ENCODE measurements at places on chromosomes 4 and X.

- DNase-seq, result no peak
Measured at GRCh38 chr4:80420638-80421037, 85.1 kb downstream of the CFAP299 start.

- no peak for DNase-seq
Measured at GRCh38 chr4:170854097-170854496, 764.3 kb upstream of the AADAT start.

DNA sequence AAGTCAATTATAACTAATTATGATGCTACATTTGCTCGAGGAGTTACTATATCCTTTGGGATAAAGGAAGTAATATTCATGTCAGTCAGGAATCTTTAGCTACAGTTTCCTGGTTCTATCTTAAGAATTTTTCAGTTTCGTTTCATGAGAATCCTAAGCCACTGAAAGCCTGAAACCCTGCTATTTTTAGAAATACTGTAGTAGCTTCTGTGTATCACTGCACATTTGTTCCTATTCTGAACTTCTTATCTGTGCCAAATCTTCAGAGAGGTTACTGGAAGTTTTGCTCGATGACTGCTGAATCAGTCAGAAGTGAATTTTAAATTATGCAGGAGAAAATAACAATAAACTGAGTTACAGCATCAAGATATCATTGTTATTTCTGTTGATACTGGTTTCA lies 249.2 kb downstream of the TENM3 start:
- peak; percentile 68 for DNase-seq

GRCh38 chrX:103733017-103733416 lies 22.3 kb downstream of the TMEM31 start:
- no peak for DNase-seq

DNA sequence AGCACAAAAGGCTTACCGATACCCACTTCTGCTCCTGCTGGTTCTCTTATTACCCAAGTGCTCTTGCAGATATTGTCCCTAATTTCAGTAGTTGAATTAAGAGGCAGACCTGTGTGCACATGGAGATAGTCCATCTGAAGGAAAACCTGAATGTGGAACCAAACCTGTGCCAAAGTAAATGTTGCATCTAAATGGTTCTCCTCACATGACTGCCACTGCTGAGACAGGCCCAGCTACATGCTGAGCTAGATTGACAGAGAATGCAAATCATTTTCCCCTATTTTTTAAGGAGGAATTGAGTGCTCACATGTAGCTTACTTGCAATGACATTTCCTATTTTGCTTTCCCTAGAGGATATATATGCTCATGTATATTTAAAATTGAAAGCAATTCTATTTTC lies 609.1 kb upstream of the TECRL start:
- DNase-seq, result no peak

DNA sequence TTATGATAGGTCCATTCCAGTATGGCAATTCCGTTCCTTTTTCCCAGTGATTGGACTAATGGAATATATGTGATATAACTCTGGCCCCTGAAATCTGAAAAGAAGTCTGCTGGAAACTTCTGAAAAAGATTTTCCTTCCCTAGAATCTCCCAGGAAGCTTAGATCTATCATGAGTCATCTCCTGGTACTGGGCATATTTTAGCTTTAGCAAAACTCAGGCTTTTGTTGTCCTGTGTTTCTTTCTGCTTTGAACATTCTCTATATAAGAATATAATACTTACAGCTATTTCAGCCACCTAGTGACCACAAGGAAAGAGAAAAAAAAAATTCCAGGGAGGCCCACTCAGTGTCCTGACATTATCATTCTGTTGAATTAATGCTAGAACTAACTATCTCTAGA lies 597.2 kb upstream of the GRIA3 start:
- no peak for DNase-seq

- DNase-seq, result no peak
Measured at GRCh38 chrX:81201071-81201470, 642 bp downstream of the HMGN5 start.

- no peak for DNase-seq
Measured at GRCh38 chr4:123485601-123486000, 89.0 kb downstream of the SPRY1 start.

GRCh38 chrX:8688776-8689175 lies 43.2 kb downstream of the ANOS1 start:
- no peak for DNase-seq

DNA sequence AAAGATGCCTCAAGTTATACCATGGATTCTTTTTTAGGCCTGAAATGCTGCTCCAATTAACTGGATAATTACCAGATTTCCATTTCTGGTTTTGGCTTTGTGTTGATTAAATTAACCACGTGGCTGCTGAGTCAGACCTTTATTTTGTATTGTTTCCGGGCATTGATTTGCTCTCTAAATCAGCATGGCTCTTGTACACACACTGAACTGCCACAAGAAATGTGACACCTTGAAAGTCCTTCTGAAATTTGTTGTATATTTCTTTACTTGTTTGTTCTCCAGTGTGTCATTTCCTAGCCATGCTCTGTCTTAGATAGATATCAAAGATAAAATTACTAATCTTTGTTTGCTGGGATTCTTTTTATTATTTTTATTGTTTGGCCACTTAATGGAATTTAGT lies 11.7 kb downstream of the MTTP start:
- DNase-seq, result no peak

DNA sequence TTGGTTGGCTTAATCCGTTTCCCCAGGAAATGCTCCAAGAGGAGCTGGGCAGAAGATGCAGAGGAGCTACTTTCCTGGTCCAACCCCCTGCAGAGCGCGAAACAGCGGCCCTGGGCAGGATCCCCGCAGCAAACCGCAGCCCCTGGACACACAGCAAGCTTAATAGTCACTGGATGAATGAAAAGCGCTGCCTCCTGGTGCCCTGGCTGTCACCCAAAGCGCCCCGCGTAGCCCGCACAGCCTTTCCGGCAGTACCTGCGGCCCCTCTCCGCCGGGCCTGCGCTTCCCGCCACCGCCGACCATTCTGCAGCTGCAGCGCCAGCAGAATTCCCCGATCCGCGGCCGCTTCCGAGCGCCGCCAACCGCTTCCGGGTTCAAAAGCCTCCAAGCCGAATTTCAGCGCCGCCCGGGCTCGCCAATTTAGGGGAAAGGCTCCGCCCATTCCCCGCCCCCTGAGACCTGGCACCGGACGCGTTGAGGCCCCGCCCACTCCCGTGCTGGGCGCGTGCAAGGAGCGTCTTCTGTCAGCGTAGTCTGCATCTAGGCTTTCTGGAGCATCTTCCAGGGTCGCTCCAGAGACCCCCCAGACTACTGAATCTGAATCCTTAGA lies at the start of gene HPF1:
TSS of gene HPF1 (minus strand) at position 370 of the 610 bp plus-strand sequence. CDS start at position 303, 67 bp downstream.
- peak; percentile 25 for DNase-seq

DNA sequence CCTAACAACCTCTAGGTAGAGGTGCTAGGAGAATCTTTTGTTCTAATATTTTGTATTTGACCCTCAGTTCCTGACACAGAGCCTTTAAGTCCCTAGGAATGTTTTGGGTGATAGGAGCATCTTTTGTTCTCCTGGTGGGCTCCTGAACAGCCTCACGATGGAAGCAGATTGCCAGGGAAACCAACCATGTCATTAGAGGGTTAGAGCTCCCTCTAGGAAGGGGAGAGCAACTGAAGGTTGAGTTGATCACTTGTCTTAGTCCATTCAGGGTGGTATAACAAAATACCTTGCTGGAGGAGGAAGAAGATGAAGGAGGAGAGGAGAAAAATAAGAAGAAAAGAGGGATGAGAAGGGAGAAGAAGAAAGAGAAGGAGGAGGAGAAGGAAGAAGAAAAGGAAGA lies 9.2 kb downstream of the VCX start:
- no peak for DNase-seq

DNA sequence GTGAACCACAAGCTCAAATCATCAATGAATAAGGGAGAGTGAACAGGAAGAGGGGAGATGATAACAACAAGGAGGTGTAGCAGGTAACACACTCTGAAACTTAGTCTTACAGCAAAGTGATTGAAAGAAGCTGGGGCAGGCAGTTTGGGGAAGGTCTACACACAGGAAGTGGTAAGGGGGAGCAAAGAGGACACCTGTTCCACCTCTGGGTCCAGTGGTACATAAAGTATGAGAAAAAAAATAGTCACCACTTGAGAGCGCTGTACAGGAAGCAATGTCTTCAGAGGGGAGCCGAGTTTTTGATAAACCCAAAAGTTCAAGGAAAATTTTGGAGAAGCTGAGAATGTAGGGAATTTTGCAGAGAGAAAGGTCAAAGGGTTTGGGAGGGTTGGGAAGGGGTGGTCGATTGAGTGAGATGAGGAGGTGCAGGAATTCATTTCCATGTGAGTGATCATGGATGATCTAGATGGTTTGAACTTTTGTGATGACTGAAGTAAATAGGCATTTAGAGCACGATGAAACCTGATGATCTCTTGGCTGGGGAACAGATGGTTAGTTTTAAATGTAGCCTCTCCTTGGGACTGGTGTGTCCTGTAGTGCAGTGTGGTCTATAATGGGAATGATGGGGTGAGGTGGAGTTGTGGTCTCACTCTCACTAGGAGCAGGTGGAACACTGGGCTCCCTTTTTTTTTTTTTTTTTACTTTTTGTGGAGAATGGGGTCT lies 142.0 kb downstream of the RBMX2 start:
- no peak for DNase-seq

All from AG09309 (cell line).